ENCODE measurements at places on chromosomes 3 and 15.

DNA sequence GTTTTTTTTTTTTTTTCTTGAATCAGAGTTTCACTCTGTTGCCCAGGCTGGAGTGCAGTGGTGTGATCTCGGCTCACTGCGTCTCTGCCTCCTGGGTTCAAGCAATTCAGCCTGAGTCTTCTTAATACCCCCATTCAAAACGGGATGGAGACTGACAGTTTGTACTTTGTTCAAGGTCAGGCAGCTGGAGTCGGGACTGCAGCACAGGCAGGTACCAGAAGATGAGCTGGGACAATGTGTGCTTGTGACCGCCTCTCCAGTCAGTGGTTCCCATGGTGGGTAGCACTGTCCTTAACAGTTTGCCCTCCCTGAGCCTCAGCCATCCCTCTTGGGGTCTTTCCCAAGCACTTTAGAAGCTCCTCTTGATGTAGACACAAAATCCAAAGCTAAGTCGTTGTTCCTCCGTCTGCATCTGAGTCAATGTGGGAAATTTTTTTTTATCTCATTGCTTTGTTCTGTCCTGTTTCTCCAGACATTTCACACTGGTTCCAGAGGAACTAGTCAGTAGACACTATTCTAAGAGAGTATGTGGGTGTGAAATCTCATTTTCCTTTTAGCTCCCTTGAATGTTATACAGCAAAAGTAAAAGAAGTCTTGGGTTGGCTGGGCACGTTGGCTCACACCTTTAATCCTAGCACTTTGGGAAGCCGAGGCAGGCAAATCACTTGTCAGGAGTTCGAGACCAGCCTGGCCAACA, 5.3 kb upstream of the TTLL13 start:
- no peak for DNase-seq

GRCh38 chr3:61645148-61645547, 83.8 kb downstream of the PTPRG start:
- no peak for DNase-seq

DNA sequence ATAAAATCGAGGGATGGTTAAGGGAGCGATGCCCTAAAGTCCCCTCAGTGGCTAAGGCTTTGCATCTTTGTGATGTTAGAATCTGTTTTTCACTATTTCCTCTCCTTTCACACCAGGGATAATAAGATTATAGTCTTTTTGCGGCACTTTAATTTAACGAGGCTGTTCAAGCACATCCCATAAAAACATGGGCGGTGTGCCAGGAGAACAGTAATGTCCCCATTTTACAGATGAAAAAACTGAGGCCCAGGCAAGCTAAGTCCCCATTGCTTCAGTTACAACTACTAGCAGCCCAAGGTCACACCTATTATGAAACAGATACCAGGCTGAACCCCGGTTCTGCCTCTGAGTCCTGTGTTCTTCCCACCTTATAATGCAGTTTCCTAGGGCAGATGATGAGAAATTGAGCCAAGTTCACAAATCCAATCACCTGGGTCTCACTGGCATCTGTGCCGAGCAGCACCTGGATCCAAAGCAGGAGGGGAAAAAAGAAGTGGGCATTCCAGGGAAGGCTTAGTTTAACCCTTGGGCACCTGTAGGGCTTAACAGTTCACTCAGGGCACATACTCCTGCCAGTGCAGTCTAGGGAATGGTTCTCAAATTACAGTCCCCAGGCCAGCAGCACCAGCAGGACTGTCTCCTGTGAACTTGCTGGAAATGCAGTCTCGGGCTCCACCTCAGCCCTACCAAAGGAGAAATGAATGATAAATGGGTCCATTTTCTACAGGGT, 169.3 kb downstream of the RAB11A start:
- DNase-seq: no peak

GRCh38 chr3:16884084-16884747, 539 bp upstream of the PLCL2 start:
- peak; percentile 81 for DNase-seq

DNA sequence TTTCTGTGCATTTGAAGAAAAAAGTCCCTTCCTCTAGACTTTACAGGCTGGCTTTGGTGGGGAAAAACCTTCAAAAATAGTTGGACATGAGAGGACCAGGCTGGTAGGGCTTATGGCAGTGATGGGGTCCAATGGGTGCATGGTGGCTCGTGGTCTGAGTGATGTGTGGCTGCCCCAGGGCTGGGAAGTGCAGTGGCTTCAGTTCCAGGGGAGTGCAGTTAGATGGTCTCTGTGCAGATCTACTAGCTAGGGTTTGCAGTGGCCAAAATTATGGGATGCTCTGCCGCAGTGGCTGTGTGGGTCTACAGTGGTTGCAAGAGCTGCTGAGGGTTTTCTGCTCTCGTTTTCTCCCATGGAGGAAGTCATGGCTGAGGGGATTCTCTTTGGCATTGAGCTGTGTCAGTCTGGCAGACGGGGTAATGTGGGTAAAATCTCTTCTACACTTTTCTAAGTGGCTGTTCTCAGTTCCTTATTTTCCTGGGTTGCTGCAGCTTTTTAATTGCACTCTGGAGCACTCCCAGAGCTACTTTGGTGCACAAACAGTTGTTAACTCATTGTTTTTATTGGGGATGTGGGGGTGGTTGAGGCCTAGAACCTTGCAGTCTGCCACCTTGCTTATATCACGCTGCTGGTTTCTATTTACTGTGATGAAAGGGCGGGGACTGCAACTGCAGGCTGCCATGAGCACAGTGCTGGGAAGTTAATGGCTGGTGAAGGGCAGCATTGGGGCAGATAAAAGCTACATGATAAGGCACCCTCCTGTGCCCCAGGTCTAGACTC, 1324.6 kb downstream of the NSUN3 start:
- no peak for DNase-seq

Measured in activated naive CD4-positive, alpha-beta T cell treated with Interleukin-2 at 50 U/mL for 16 hours (primary cell).